ENCODE measurements at places on chromosomes 3 and 15. TPM values are rescaled to one million over a fixed set of nuclear protein-coding genes. Genes with fewer than 3 reads are reported as not detected.

Gene STAB1
- total RNA-seq, result 866 TPM

Gene SSR3
- 148 TPM for total RNA-seq

Gene C3orf20
- 0.13 TPM for total RNA-seq

Gene OXSR1
- 36.0 TPM for total RNA-seq

Gene IGDCC3
- 538 TPM for total RNA-seq

Gene GUCA1C
- not detected for total RNA-seq

Gene KLHL40
- not detected for total RNA-seq

Gene FMN1
- total RNA-seq, result 1.3 TPM

Gene ITPKA
- 4.2 TPM for total RNA-seq

Gene COLQ
- total RNA-seq, result 2.1 TPM

Gene OR5K2
- total RNA-seq, result not detected

Gene CLDN16
- not detected for total RNA-seq

Gene AGBL1
- 0.03 TPM for total RNA-seq

Gene STIMATE
- 24.5 TPM for total RNA-seq

Gene MYRIP
- total RNA-seq, result 0.49 TPM

Gene HESX1
- 1.6 TPM for total RNA-seq

Gene CCRL2
- total RNA-seq, result 1.4 TPM

Gene CDCP1
- 0.26 TPM for total RNA-seq

Gene MB21D2
- total RNA-seq, result 4.3 TPM

Gene ATP8B4
- total RNA-seq, result 45.8 TPM

Gene IL20RB
- 2.9 TPM for total RNA-seq

Gene GOLGA8G
- not detected for total RNA-seq

Gene ACKR4
- total RNA-seq, result not detected

Gene XYLB
- total RNA-seq, result 2.4 TPM

Gene ALS2CL
- total RNA-seq, result 5.6 TPM

Gene TAGLN3
- 0.72 TPM for total RNA-seq

Gene RLBP1
- not detected for total RNA-seq

Gene PPP1R14D
- not detected for total RNA-seq

Gene CXCR6
- not detected for total RNA-seq

Gene KBTBD13
- not detected for total RNA-seq

Gene GPR160
- 14.6 TPM for total RNA-seq

Gene LTF
- total RNA-seq, result not detected

Gene GOLGA8S
- total RNA-seq, result 0.28 TPM

Gene UROC1
- not detected for total RNA-seq

Gene REC114
- total RNA-seq, result not detected

Gene PLOD2
- total RNA-seq, result 28.0 TPM

Gene CHDH
- 1.0 TPM for total RNA-seq

Gene CD86
- not detected for total RNA-seq

Gene AQR
- 41.5 TPM for total RNA-seq

Gene INSYN1
- total RNA-seq, result 4.8 TPM

Gene CPLX3
- total RNA-seq, result not detected

Gene CRYGS
- total RNA-seq, result 5.8 TPM

Gene MYLK
- total RNA-seq, result 7.8 TPM

Gene TRPC1
- total RNA-seq, result 19.0 TPM

Gene GOLGA8O
- 0.46 TPM for total RNA-seq

Gene COL6A6
- total RNA-seq, result 0.49 TPM

Gene PRC1
- total RNA-seq, result 19.5 TPM

Gene CFAP91
- total RNA-seq, result 0.23 TPM
